ENCODE measurements at places on chromosomes 7 and 10.
A peak's percentile ranks its signal among the peaks of the same experiment; 100 is the strongest.

DNA sequence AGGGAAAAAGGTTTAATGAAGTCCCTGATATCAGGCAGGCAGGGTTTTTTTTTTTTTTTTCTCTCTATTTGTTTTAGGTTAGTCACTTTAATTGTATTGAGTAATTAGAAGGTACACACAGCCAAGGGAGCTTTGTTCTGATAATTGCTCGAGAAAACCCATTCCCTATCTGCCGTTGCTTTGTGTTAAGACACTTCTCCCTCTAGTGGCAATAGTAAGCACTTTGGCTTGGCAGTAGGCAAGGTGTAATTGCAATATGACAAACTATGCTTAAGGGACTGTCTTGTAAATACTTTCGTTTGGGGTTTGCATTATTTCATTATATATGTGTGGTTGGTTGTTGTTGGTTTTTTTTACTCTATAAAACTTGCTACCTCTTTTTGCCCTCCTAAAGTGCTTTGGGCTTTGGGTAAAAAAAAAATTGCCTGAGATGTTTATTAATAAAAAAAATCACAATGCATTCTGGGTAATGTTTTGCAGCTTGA, 113.4 kb downstream of the BTRC start:
- no peak for DNase-seq

DNA sequence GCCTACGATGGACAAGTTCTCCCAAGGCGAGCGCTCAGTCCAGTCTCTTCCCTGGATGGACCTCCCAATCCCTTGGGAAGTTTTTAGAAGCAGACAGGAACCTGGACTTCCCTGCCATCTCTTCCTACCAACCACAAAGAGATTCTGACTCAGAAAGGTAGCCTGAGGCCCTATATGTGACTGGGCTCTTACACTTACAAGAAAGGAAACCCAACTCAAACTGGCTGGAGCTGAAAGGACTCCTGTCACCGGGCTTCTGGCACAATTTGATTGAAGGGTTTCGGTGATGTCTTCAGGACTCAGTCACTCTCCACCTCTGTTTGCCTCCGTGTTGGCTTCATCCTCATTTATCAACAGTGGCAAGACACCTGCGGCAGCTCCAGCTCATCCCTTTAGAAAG, 3.7 kb upstream of the COL13A1 start:
- DNase-seq, result no peak

DNA sequence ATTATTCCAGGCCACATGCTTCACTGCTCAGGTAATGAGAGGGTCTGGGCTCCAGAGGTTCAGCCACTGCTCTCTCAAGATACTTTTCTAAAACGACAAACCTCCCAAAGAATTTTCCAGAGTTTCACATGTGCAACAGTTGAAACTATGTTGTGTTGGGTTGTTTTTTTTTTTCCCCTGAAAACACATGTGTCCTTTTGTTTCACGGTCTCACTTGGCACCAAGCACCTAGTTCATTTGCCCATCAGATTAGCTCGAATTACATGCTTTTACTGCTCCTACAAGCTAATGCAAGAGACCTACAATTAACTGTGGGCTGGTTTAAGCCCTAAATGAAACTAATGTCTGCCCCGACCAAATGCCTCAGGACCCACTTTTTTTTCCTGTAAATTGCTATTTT, 313.3 kb downstream of the FGFR2 start:
- DNase-seq, result no peak

DNA sequence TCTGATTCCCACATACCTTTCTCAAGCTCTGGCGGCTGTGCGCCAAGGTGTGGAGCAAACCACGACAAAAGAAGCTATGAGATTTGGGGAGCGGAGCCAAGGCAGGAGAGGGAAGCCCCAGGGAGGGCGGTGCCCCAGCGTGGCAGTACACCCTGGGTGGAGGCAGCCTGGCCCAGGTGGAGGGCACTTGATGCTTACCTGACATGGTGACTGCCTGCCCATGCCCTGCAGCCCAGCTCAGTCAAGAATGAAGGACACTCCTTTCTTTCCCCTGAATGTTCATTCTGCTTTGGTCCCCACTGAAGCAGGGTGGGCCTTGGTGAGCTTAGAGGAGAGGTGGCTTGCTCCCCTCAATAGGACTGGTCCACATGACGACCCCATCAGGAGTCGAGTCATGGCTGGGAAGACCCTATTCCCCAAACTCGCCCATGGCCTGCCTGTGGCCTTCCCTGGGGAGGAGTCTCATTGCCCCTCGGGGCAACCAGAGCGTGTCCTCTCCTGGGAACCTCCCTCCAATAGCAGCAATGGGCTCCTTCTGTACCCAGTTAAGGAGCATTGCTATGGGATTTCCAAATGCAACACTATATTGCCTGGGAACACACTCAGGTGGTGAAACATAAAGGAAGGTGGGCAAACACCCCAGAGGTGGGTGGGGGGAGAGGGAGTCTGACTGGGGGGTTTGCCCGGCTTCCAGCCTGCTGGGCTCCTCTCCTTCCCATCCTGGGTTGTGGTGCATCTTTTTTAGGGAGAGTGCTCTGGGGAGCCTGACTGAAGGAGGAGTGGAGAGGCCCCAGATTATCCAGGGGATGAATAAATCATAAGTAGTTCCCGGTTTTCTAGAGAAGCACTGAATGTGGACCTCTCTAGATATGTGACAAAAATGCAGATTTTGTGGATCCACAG, 22.7 kb downstream of the RAMP3 start:
- peak; percentile 25 for DNase-seq

DNA sequence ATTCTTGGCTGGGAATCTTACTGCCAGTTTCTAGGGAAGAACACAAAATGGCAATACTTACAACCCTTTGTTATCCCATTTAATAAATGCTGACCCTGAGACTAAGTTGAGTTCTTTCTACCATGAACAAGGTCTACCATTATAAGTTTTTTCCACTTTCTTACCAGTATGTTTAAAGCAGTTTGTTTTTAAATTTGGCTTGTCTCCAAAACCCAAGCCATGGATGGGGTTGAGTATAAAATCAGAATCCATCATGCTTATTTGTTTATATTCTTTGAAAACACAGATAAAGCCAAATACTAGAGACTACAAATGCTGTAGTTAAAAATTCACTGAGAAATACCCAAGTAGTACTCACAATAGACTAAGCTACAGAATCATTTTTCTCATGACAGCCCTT, 41.1 kb upstream of the HNRNPH3 start:
- DNase-seq, result no peak

DNA sequence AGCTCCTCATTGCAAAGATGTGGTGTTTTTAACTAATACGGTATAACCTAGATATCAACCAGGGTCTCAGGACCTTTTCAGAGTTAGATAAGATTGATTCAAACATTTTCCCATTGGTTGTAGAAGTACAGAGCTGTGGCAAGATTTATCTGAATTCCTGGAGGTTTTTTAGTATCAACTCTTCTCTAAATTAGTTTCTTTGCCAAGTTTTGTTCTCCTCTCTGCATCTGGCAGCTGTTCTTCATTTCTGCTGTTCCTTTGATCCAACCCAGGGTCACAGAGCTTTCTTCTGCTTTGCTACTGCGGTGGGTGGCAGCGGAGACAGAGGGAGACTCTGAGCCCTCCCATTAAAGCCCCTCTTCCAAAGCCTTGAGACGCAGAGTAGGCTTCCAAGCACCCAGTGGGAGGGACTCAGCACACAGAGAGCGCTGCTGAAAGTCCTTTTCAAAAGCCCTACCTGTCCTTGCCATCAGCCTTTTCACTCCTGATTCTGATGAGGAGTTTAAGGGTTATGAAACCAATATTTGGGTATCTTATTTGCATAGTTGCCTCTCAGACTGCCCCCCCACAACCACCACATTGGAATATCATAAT, 146.3 kb upstream of the EEPD1 start:
- no peak for DNase-seq

DNA sequence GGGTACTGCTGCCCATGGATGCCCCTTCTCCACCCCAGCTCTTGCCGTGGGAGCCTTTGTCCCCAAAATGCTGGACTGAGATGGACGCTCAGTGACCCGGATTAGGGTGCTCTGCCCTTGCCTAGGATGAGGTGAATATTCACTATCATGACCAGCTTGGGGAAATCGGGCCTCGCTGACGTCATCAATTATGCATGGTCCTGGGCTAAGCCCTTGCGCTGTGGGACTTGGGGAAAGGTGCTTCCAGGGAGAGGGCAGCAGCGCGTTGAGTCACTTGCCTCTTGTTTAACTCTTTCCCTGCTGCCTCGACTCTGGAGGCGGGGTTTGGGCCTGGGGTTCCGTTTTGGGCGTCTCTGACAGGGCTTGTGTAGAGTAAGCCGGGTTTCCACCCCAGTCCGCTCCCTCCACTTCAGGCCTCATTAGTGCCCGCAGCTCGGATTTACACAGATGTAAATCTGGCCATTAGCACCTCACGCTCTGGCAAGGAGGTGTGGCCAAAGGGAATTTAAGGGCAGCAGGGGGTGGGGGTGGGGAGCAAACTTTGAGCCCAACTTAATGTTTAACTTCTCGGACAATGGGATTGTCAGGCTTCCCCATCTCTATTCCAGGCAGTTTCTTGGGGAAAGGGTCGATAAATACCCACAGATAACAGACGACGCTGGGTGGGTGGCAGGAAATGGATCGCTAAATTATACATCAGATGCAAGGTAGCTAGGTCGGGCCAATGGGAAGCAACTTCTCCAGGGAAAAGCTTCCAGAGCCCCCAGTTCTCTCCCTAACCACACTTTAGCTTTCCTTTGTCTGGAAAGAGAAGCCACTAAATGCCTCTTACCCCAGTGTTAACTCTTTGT, 51.3 kb upstream of the TCF7L2 start:
- DNase-seq, result peak; percentile 75

DNA sequence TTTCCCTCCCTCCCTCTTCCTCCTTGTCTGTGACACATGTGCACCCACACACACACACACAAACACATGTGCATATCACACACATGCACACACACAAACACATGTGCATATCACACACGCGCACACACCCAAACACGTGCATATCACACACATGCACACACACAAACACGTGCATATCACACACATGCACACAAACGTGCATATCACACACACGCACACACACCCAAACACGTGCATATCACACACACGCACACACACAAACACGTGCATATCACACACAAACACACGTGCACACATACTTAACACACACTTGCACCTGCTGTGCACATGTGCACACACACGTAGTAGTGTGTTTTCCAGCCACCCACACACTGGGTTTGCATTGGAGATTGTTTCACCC, 29.4 kb upstream of the KNDC1 start:
- DNase-seq, result no peak

- no peak for DNase-seq
Measured at GRCh38 chr7:40329601-40330153, 194.9 kb downstream of the SUGCT start.

GRCh38 chr7:57328457-57328856, 121.5 kb upstream of the ZNF716 start:
- DNase-seq, result no peak

DNA sequence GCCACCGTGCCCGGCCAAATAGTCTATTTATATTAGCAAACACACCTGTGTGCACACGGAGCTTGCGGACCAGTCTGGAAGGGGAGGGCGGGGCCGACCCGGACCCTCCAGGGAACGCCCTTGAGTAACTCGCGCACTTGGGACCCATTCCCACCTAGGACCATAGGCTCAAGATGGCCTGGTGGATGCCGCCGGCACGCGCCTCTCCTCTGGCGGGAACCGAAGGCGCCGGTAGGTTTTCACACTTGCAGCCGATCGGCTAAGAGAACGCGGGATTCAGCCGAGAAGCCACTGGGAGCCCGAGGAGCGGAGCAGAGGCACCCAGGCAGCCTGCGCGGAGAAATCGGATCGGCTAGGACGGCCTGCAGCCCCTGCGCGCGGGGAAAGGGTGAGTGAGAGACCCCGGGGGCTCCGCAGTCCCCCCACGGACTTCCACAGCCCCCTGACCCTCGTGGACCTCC, 18.9 kb downstream of the IFT22 start:
- DNase-seq, result peak; percentile 57
